ENCODE measurements at places on chromosomes 16 and 17. TPM values are rescaled to one million over a fixed set of nuclear protein-coding genes. Genes with fewer than 3 reads are reported as not detected.

Gene DRC7
- total RNA-seq = not detected

Gene TEX19
- total RNA-seq = 0.05 TPM

Gene MT1M
- not detected for total RNA-seq

Gene QPRT
- total RNA-seq = 41.1 TPM

Gene MAP2K6
- 12.8 TPM for total RNA-seq

DNA sequence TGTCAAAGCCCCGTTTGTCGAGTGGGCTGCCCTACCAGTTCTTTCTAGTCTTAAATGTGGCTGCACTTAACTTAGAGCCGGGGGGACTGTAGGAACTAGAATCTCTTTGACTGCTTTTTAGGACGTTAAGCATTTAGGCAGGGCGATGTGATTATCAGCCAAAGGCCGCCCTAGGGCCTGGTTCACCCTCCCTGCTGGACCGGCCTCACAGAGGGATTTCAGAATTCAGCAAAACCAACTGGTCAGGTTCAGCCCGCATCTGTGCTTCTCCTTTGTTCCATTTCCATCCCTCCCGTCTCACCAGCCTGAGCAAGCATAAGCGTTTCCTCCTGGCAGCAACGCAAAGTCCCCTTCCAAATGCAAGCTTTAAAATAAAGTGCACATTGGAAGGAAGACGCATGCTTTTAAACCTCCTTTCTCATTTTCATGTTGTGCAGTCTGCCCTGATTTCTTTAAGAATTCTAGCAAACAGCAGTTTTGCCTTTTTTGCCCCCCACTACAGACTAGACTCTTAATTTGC lies 16.5 kb upstream of the NAT9 start:
- DNase-seq = no peak

GRCh38 chr17:70563281-70563820 lies 394.0 kb downstream of the KCNJ2 start:
- peak; percentile 18 for DNase-seq

DNA sequence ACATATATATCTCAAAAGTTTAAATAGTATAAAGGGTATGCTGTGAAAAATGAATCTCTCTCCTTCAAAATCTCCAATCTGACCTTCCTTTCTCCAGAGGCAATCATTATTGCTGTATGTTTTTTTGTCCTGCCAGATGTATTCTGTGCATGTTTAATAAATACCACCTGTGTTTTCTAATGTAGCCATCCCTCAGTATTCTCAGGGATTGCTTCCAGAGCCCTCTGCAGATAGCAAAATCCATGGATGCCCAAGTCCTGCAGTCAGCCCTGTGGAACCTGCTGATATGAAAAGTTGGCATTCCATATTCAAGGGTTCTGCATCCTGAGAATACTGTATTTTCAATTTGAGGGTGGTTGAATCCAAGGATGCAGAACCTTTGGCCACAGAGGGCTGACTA lies 42.9 kb downstream of the BPTF start:
- DNase-seq = no peak

DNA sequence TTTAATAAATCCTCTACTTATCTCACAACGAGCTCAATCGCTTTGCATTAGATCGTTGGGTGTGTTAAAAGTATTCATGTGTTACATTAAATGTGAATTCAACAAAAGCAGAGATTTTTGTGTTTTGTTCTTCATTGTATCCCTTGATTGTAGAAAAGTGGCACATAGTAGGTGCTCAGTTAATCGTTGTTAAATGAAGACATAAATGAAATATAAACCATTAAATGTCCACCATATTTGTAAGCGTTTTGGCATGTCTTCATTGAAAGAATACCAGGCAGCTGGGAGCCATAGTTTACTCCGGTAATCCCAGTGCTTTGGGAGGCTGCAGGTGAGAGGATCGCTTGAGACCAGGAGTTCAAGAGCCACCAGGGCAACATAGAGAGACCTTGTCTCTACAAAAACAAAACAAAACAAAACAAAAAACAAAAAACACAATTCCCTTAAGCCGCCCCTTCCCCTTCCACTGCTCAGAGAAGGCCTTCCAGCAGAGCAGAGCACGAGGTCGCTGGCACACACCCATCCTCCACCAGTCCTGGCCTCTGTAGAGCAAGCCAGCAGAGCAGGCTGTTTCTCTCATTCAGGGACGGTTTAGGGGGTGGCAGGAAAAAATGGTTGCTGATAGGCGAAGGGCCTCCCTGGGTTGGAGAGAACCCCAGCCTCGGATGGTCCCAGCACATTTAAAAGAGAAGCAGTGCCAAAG lies 673 bp upstream of the CHD9 start:
- peak; percentile 40 for DNase-seq

- no peak for DNase-seq
Observed at GRCh38 chr16:89341279-89341678, 123.8 kb downstream of the ZNF778 start.

DNA sequence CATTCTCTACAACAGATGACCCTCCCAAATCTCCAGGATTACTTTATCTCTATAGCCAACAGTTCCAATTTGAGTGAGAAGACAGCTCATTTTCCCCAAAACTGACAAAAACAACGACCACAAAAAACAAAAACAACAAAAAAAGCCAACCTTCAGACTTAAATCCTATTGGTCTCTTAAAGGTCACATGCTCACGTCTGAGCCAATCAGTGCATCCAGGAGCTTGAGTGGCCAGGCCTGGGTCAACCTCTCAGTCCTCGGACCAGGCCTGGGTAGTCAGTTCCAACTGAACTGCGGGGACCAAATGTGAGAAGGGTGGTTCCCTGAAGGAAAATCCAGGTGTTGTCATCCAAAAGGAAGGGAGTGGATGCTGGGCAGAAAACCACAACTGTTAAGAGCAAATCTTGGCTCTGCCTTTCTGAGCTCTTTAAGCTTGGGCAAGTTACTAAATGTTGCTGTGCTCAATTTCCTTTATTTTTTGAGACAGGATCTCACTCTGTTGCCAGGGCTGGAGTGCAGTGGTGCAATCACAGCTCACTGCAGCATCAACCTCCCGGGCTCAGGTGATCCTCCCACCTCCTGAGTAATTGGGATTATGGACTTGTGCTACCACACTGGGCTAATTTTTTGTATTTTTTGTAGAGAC lies 43.0 kb upstream of the MSI2 start:
- DNase-seq = no peak

- peak; percentile 45 for DNase-seq
Observed at GRCh38 chr17:1413281-1413791, 13.3 kb upstream of the YWHAE start.

- DNase-seq = no peak
Observed at GRCh38 chr16:50313596-50314478, 47.5 kb downstream of the ADCY7 start.

- no peak for DNase-seq
Observed at GRCh38 chr17:83013779-83014117, 65.7 kb upstream of the METRNL start.

- no peak for DNase-seq
Observed at GRCh38 chr17:5922476-5922875, 147.7 kb upstream of the WSCD1 start.

DNA sequence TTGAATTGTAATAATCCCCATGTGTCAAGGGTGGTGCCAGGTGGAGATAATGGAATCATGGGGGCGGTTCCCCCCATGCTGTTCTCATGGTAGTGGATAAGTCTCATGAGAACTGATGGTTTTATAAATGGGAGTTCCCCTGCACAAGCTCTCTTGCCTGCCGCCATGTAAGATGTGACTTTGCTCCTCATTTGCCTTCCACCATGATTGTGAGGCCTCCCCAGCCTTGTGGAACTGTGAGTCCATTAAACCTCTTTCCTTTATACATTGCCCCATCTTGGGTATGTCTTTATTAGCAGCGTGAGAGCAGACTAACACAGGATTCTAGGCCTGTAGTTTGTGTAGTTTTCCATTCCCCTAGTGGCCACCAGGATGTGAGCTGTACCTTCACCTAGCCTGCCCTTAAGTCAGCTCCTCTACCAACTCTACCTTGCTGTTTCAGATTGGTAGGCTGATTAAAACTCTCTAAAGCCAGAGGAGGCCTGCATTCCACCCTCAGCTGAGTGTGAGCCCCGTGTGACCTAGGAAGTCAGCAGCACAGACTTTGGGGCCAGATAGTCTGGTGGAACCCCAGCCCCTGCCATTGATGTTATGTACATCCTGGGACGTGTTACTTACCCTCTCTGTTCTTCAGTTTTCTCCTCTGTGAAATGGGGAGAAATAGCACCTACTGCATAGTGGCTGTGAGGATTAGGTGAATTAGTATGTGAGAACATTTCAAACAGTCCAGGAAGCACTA lies 252.4 kb upstream of the CACNG5 start:
- no peak for DNase-seq

DNA sequence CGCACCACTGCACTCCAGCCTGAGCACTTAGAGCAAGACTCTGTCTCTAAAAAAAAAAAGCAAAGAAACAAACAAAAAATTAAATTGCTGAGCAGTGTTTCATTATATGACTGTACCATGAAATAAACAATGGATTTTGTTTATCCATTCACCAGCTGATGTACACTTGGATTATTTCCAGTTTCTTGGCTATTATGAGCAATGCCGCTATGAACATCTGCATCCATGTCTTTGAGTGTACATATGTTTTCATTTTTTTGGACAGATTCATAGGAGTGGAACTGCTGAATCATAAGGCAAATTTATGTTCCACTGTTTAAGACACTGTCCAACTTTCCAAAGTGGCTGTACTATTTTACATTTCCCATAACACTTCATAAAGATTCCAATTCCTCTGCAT lies 8.0 kb downstream of the RNF157 start:
- DNase-seq = no peak

- no peak for DNase-seq
Observed at GRCh38 chr16:50534556-50534955, 13.6 kb upstream of the NKD1 start.
